ENCODE measurements at places on chromosomes 4 and X.

GRCh38 chrX:124085063-124085462, 123.6 kb downstream of the STAG2 start:
- DNase-seq = no peak

- peak; percentile 44 for DNase-seq
These were observed 27.1 kb upstream of the SLC9B1 start for GRCh38 chr4:103046416-103047290.

DNA sequence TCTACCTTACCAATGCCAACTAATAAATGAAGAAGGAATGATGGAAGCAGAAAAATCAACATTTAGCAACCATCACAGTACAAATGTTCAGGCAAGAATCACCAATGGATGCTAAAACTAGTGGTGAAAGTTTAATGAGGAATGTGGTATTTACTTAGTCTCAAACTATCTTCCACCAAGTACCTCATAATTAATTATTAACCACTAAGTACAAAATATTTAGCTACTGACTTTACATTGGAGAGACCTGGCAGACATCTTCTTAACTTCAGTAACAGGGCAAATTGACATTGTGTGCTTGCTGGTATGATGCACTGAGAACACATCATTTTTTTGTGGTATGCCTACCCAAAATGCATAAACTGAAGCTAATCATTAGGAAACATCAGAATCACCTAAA, 82.4 kb downstream of the DLG3 start:
- no peak for DNase-seq

GRCh38 chrX:46703980-46704379, 54.9 kb downstream of the SLC9A7 start:
- DNase-seq = no peak

- peak; percentile 89 for DNase-seq
These were observed 36.0 kb downstream of the PLAC1 start for GRCh38 chrX:134622056-134622812.

- no peak for DNase-seq
These were observed 8.8 kb upstream of the TBC1D25 start for GRCh38 chrX:48530736-48531135.

GRCh38 chr4:48126621-48127020, 7.4 kb downstream of the TXK start:
- DNase-seq = no peak

GRCh38 chr4:2253160-2254084, 8.5 kb downstream of the MXD4 start:
- DNase-seq = no peak

- no peak for DNase-seq
These were observed 6.5 kb downstream of the TMEM150C start for GRCh38 chr4:82555276-82555675.

- no peak for DNase-seq
These were observed 85.2 kb upstream of the CLCN4 start for GRCh38 chrX:10071451-10072144.

GRCh38 chrX:109299091-109299490, 182.8 kb downstream of the GUCY2F start:
- peak; percentile 12 for DNase-seq

DNA sequence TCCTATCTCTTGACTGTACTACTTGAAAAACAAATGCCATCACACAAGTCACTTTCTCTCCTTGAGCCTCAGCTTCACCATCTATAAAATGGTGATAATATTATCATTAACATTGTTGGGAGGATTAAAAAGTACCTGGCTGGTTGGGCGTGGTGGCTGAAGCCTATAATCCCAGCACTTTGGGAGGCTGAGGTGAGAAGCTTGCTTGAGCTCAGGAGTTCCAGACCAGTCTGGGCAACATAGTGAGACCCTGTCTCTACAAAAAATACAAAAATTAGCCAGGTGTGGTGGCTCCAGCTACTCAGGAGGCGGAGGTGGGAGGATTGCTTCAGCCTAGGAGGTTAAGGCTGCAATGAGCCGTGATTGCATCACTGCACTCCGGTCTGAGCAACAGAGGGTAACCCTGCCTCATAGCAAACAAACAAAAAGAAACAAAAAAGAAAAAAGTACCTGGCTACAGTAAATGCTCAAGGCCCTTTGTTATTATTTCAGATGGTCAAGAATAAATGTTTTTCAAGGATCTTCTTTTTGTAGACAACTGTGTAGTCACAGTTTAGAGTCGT, 120.3 kb downstream of the CHRNA9 start:
- no peak for DNase-seq

DNA sequence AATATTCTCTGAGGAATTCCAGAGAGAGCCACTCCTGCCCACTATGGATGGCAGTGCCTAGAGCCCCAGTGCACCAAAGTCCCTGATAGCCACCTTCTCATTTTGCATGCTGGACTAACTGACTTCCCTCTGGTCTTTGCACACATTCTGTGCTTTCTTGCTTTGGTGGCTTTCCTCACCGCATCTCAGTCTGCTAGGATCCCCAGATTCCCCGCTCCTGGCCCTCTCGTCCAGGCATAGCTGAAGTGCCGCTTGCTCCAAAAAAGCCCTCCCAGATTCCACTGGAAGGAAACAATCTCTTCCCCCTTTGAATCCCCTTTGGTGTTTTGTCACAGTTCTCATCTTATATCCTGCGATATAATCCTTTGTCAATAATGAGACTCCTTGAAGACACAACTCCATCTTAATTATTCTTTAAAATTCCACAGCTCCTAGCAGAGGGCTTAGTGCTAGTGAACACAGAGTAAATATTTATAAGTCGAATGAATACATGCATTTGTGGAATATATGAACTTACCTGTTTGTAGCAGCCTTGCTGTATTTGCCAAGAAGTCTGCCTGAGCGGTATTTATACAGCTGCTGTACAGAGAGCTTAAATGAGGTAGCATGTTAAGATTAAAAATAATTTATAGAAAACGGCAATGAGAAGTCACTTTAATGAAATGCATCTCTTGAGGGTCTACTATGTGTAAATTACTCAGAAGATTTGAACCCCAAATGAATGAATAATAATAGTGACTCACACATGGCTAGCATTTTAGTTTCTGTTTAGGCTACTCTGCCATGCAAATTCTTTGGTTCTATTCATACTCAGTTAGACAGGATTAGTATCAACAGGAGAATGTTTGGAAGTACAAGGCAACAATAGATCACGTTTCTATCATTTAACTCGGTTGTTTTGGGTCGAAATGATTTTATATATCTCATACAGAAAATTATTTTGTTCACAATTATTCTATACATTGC, 421.9 kb upstream of the TENM3 start:
- peak; percentile 68 for DNase-seq

- DNase-seq = peak; percentile 80
These were observed at the start of gene FAM241A for GRCh38 chr4:112145326-112145789. Gene FAM241A (plus strand): TSS chr4:112145454. CDS start chr4:112145581, 127 bp downstream.
